ENCODE measurements at places on chromosomes 11 and 22. TPM values are rescaled to one million over a fixed set of nuclear protein-coding genes. Genes with fewer than 3 reads are reported as not detected.

- peaks cover 3% of the 10 kb centered on the region for H3K27me3 ChIP-seq
- DNase-seq, result no peak
- H3K27ac ChIP-seq, result no peak overlapping the region
- no peaks in the 10 kb centered on the region for H3K36me3 ChIP-seq
Measured at GRCh38 chr11:119878990-119879389, 150.0 kb upstream of the NECTIN1 start.

GRCh38 chr11:63768237-63769041 is at the start of gene ZFTA:
TSS of gene ZFTA (minus strand) at chr11:63768775. CDS start at chr11:63768622, 153 bp downstream.
- DNase-seq, result peak; percentile 71
- H3K27ac ChIP-seq, result peak within 1 kb of the TSS; percentile 44
- peaks cover 10% of the 10 kb centered on the region for H3K4me1 ChIP-seq
- H3K36me3 ChIP-seq, result no peaks in the 10 kb centered on the region
- H3K27me3 ChIP-seq, result peaks cover 8% of the 10 kb centered on the region

SNAP29 gene
- 20.0 TPM for total RNA-seq

DNA sequence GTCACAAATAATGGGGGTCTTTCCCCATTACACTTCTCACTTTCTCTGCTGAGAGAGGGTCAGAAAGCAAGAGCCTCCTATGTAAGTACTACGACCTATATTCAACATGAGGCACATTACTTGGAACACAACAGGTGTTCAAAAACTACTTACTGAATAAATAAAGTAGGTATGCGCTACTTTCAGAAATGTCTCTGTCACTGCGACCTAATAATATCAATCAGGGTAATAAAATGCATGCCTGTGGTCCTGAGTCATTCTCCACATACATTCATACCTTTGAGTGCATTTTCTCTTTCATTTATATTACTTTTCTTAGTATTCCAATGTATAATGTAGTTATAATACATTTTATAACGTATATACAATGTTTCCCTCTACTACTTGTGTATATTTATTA is 838.9 kb downstream of the DLG2 start:
- no peak overlapping the region for H3K4me3 ChIP-seq
- no peak overlapping the region for H3K27ac ChIP-seq
- no peaks in the 10 kb centered on the region for H3K36me3 ChIP-seq
- DNase-seq, result no peak
- no peaks in the 10 kb centered on the region for H3K27me3 ChIP-seq

IL10RA gene
- total RNA-seq, result 73.3 TPM

DNA sequence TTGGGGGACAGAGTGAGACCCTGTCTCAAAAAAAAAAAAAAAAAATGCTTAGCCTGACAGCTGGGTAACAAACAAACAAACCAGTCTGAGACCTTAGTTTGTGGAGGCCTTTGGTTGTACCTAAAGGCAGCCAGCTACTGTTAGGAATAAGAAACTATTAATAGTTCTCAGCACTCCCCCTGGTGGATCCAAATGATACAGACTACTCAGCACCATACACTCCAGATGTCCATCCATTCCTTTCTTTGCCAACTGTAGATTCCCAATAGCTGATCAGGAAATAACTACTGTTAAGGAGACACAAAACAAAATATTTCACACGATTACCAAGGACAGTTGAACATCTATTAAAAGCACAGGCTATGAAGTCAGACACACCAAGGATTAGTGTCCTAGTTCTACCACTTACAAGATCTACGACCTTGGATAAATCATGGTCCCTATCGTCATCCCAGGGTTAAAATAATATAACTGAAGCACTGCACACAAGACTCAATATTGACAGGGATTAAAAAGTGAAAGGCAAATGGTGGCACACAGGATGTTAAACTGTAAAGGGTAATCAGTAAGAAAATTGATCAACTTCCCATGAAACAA is 17.2 kb downstream of the CLDN25 start:
- H3K27me3 ChIP-seq, result no peaks in the 10 kb centered on the region
- peaks cover 8% of the 10 kb centered on the region for H3K36me3 ChIP-seq
- DNase-seq, result peak; percentile 31
- no peak overlapping the region for H3K27ac ChIP-seq

GRCh38 chr22:36439481-36440271 is 41.8 kb downstream of the TXN2 start:
- H3K27ac ChIP-seq, result peak overlapping the region; percentile 8
- H3K27me3 ChIP-seq, result no peaks in the 10 kb centered on the region

DNA sequence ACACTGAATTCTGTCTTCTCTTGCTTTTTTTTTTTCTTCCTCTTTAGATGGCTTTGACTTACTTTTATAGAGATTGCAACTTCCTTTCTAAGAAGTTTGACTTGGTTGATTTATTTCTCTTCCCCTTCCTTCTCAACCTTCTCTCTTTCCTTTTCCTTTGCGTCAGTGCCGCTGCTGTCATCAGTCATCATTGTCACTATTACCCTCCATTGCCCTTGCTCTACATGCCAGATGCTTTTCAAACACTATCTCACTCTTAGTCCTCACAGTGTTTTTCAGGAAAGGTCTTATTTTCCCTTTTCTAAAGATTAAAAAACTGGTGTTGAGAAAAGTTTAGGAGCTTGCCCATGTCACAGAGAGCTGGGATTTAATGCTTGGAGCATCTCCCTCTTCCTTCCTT is 74.7 kb upstream of the C11orf87 start:
- no peak overlapping the region for H3K4me3 ChIP-seq
- H3K36me3 ChIP-seq, result no peaks in the 10 kb centered on the region
- H3K27me3 ChIP-seq, result no peaks in the 10 kb centered on the region
